T1000 (cell line): ENCODE measurements at places on chromosomes 5 and 9.

GRCh38 chr9:133768371-133768858 is 30.3 kb upstream of the SARDH start:
- no peak for DNase-seq

- no peak for DNase-seq
Observed at GRCh38 chr5:177610131-177610769, 10.3 kb downstream of the B4GALT7 start.

DNA sequence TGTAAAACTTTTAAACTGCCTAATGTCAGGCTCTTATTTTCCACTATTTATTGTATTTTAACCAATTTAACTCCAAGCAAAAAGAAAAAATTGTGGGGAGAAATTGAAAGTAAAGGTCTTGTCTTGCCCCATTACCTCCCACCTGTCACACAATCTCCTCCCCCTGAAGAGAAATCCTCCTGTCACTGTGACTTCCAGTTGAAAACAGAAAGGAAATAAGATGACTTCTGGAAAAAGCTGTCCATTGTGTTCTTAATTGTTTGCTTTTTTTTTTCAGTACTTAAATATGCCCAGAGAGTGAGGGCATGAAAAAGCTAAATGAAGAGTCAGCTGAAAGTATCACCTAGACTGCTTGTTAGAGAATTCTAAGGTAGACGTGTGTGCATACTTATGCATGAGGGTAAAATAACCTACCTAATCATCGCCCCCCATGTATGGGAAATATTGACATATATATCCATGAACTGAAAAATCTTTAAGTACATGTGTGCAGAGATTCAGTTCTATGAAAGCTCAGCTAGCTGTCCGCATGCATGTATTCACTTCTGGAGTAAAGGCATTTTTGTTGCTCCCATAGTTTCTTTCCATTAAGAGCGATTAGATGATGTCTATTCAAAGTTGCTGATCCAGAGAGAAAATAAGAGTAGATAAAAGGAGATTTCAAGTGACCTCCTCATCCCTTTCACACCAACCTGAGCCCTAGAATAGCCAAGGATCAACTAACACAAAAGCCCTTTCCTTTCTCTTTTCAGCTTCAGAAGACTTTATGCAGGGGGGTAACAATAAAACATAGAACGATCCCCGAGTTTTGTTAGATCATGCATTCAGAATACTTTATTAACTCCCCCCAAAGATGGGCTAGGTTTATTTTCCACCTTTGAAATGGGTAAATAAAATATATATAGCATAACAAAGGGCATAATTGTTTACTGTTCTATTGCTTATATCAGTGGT is 5.3 kb downstream of the NR2F1-AS1 start:
- DNase-seq, result no peak

DNA sequence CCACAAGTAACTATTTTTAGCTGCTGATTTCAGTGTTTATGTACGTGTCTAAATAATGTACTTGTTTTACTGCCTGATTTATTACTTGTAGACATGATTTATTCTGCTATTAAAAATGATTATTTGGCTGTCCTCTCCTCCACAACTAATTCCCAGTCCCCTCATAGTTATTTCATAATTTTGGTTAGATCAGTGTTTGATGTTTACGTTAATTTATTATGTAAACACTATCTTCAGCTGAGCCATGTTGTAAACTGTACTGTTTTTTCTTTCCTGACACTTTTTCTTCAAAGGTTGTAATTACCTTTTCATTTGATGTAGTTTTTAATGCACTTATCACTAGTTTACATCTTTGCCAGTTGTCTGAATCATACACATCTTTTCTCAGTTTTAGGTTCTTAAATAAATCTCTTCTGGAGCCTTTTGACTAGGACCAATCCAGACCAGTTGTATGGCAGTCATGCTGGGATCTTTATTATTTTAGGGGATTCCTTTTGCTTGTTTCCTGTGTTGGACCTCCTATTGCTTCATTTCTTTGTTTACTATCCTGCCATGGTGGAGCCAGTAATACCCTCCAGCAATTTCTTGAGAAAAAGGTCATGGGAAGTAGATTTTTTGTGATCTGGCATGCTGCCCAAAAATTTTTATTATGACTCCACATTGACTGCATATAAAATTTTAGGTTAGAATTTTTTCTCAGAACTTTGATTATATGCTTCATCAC is 16.1 kb downstream of the AP3S1 start:
- no peak for DNase-seq

DNA sequence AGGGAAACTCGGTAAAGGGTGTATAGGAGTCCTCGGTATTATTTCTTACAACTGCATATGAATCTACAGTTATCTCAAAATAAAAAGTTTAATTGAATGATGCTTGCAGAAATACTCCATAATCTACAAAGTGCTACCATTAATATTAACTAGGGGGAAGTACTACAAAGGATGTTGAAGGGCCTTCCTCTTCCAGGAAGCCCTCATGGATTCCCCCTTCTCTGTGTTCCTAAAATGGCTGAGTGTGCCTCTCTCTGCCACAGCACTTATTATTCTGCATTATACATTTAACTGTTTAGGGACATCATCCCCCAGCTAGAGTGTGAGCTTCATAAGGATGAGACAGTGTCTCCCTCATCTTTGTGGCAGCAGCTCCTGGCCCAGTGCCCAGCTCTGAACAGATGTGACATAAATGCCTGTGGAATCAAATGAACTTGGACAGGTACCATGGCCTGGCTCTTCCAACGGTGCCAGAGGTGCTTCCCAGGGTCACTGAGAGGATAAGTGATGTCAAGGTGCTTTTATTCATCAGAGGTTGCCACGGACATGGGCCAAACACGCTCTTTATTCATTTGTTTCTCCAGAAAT is 99.5 kb downstream of the PAX5 start:
- DNase-seq, result no peak

DNA sequence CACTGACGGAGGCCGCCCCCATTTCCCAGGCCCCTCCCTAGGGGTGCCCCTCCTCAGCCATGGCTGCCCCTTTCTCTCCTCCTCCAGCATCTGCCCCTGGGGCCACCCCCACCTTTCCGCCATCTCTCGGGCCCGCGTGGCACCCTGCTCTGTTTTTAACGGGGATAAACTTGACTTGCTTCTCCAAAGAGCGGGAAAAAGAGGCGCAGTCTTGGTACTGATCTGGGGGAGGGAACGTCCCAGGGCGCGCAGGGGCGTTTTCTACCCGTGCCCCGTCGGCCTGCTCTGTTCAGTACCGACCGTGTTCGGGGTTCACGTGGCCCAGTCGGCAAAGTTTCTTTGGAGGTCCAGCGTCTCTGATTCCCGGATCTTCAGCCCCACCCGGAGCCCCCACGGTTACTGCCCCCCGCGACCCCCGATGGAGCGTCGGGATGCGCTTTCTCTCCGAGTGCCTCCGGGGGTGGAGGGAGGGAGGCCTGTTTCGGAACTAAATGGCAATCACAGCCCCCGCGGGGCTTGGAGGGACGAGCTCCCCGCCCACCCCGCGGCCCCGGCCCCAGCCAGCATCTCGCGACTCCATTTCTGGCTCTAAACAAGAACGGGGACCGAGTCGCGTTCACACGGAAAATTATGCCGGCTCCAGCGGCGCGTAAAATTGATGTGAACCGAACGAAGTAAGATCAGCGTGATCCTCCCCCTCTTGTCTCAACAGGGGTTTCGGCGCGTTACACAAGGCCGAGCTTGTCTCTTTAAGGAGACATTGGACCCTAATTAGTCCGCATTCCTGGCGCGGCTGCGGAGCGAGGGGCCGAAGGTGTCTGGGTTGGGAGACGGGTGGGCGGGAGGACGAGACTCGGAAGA is 1.1 kb upstream of the TLE4 start:
- DNase-seq, result peak; percentile 62

DNA sequence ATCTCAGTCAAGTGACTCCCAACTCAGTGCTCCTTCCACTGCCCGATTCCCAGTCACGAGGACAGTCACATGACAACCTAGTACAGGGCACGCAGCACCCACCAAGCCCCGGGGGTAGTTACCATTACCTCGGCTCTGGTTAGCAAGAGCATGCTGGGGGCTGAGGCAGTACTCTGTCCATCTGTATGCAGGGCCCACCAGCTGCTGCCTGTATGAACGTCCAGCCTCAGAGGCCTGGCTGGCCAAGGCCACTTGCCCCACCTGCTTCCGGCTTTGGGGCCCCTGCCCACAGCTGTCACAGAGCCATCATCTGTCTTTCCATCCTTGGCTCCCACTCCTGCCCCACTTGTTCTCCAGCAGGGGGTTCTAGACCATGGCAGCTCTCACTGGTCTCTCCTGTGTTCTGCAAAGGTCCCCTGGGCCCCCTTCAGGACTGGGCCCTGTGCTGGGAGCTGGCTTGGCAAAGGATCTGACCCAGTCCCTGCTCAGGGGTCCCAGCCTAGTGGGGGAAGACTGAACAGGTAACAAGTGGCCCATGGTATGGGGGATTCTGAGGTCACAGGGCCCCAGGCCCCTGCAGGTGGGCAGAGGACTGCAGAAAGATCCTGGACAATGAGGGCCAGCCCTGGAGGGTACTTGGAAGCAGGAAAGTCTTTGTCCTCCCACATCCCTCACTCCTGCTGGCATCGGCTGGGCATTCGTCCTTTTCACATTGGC is 3.3 kb downstream of the RPL35 start:
- DNase-seq, result no peak

DNA sequence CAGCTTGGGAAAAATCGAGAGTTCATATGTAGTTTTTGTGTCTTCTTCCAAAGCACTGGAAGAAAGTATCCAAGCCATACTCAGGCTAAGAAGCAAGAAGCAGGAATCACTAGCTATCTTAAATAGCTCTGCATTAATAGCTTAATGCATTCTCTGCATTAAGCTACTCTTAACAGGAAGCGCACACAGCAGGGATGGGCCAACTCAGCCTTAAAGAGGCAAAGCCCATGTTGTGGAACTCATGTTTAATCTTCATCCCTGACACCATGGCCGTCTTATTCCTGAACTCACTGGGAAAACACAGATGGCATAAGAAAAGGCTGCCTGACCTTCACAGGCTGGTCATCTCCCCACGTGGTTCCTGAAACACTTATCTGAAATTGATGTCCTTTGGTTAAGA is 18.7 kb upstream of the ICE1 start:
- DNase-seq, result no peak

DNA sequence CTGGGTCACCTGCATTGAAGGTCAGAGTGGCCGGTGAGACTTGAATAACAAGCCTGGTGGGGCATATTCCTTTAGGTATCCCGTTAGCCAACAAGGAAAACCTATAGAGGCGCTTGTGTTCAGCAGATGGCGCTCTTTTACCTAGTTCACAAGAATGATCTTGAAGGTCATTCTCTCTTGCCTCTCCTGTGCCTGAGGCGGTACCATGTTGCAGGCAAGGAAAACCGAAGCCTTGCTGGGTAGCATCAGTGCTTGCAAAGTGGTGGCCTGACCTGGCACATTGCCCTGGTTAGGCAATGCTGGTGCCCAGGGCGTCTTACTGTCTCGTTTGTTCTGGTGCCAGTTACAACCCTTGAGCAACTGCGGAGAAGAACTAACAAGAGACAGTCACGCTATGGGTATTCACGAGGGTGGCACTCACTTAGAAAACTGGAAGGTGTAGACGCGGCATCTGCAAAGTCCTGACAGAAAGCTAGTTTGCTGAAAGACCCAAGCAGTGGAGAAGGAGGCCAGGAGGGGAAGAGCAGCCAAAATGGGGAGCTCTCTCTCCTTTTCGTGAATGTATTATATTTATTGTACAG is 56.7 kb downstream of the AOPEP start:
- DNase-seq, result peak; percentile 94

DNA sequence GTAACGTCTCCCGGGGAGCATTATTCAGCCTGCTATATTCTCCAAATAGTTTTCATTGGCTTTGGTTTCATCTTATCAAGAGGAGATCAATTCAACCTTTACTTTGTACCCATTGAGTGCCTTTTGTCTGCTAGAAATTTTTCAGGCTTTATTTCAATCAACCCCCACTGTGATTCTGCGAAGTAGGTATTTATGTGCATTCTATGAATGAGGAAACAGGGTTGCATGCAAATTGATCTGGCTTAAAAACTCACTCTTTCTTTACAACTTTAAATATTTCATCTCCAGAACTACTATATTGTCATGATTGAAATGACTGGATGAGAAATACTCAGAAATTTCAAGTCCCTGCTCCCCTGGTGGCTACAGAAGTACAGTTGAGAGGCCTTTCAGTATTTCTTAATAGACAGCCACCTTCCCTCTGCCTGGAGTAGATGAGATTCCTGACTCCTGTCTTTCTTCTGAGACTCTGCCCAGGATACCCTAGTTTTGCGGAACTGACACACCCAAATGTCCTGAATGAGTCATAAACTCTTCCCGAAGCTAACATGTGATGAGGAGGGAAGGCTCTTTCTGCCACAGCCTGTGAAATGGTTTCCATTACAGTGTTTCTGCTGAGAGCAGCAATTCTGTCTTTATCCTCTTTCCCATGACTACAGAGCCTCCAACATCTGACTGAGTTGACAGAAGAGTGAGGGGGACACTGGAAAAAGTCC is 52.6 kb upstream of the TNC start:
- DNase-seq, result no peak

GRCh38 chr5:125685771-125686170 is 737.4 kb upstream of the GRAMD2B start:
- DNase-seq, result no peak
